ENCODE measurements at places on chromosomes 11 and 22.

DNA sequence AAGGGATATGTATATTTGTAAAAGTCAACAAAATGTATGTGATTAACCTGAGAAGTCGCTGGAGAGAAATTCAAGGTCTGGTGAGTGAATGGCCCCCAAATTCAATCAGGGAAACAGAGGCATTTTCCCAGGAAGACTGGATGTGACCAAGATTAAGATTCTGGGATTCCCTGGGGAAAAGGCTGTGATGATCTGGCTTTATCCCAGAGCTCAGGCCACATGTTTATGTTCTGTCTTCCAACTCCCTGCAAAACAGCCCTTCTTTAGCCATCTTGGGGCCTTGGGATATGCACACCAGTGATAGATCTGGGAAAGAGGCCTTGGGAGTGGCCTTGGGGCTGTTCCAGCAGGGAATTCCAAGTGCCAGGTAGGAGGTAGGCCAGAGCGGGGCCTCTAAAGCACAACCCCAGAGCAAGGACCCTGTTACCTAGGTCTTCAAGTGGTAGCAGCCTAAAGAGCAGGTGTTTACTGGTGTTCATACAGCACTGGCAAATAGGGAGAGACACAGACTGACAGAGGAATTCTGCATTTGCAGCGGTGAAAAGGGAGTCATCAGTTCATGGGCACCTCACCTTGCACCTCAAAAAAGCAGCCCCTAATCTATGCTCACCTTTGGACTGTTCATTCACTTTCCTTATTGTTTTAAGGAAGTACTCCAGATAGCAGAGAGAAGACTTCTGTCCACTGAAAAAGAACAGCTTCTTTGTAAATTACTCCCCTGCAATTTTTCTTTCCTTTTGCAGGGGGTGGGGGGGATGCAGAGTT, 312.4 kb downstream of the BUD13 start:
- no peak for DNase-seq

- no peak for DNase-seq
Observed at GRCh38 chr22:29799217-29799680, 32.1 kb downstream of the UQCR10 start.

- DNase-seq = no peak
Observed at GRCh38 chr11:45091563-45092403, 54.7 kb upstream of the PRDM11 start.

DNA sequence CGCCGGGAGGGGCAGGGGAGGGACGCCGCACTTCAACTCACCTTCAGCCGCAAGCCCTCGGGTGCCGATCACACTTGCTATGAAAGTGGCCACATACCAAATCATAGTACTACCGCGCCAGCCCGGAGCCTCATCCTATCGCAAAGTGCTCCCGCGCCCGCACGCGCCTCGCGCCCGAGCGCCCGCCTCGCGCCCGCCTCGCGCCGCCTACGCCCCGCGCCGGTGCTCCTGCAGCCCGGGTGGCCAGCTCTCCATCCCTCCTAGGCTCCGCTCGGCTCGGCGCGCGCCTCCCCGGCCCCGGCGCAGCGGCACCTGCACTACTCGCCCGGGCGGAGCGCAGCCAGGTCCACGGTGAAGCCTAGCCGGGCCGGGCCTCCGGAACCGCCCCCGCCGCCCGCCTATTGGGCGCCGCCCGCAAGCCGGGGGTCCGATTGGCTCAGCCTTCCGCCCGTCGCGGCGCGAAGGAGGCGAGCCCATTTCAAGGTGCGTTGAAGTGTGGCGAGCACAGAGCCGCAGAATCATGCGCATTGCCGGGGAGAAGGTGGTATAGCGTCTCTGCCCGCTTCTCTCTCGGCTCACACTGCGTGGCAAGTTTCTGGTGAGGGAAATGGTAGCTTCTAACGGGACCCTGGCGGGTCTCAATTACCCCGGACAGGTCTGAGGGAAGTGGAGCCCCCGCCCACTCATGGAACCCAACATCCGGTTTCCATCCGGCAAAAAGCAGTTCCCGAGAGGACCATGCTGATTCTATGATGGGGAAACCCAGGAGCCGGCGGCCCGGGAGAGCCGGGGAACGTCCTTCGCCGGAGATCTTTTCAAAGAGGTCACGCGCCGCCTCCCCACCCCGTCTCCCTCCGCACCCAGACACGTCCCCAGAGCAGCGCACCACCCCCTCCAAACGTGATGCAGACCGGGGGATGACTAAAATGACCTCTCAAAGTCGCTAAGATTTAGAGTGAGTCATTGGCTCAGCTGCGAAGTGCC, at the start of gene IGSF9B:
TSS of gene IGSF9B (minus strand) at position 319 of the 984 bp plus-strand sequence. CDS start at position 105, 214 bp downstream.
- peak; percentile 71 for DNase-seq

- DNase-seq = peak; percentile 51
Observed at GRCh38 chr22:46201059-46201757, 48.9 kb downstream of the CDPF1 start.

DNA sequence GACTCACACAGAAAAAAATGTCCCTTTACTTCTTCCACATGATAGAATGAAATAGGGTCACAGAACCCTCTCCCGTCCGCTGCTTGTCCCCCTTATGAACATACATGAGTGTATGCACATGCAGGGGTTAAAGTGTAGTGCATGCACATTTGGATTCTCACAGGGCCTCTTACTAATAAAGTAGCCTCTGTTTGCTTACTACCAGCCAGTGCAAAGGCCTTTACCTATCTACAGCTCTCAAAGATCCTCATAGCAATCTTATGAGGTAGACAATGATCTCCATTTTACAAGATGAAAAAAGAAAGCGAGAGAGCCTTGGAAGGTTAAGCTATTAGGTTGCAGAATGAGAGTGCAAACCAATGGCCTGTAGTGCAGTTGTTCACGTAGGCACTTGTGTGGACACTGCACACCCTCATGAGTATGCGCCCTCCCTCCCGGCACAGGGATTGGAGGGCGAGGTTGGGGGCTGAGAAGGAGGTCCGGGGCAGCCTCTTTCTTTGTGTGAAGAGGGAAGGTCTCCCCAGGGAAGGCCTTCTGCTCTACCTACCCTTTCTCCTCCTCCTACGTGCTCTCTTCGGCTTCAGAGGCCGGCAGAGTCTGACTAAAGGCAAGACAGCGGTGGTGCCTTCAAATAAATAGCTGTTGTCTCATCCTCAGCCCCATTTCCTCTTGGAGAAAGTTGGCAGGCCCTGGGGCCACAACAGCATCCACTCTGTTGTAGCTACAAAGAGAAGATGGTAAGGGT, 91.3 kb downstream of the CEP164 start:
- no peak for DNase-seq

DNA sequence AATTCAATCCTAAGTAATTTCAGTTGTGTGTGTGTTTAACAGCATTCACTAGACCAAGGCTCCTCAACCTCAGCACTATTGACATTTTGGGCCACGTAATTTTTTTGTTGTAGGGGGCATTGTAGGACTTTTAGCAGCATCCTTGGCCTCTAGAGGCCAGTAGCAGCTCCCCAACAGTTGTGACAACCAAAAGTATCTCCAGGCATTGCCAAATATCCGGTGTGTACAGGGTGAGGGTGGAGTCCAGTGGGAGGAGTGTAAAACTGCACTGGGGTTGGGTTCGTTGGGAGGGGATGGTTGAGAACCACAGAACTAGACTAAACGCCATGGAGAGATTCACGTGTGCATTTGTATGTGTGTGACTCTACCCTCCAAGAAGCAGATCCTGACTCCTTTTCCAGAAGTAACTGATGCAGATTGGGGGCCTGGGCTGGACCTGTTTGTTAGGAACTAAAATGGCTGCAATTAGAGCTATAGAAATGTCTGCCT, 5.9 kb upstream of the PHF21A start:
- peak; percentile 73 for DNase-seq

DNA sequence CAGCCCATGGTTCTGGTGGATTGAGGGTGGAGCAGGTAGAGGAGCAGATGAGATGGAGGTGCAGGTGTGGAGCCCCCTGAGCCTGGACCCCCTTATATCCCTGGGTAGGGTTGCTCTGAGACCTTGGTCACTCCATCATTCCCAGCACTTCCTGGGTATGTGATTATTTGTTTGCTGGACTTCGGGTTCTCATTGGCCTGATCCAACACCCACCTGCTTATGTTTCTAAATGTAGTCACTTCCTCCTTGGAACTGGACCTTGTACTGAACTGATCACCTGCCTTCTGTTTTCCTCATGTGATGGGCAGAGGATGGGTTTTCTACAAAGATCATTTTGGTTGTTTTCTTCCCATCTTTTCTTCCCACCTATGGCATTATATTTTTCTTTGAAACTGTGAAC, at the start of gene KRTAP5-4:
TSS of gene KRTAP5-4 (minus strand) at position 53 of the 400 bp plus-strand sequence. CDS start at position 8, 45 bp downstream.
- DNase-seq = no peak

DNA sequence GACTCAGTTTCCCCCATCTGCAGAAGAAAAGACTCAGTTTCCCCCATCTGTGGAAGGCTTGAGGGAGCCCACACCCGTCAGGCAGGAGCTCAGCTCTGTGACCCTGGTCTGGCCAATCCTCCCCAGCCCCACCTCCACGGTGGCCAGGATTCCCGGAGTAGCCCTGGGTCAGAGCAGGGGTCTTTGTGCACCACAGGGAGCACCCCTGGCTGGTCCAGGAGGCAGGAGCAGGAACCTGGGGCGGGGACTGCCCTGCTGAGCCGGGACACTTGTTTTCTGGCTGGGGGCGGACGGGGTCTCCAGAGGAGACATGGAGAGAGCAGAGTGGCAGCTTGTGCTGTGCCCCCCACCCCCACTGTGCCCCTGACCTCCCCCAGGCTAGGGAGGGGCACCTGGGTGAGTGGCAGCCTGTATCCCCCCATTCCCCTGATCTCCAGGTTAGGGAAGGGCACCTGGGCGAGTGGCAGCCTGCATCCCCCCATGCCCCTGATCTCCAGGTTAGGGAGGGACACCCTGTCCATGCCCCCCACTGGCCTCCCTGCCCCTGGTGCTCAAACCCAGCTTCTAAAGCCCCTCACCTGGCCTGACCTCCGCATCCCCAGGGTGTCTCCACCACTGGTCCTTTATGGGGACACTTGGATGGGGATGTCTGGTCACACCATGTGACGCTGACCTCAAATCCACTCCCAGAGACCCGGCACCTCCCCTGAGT, 18.8 kb downstream of the IL17REL start:
- DNase-seq = no peak

DNA sequence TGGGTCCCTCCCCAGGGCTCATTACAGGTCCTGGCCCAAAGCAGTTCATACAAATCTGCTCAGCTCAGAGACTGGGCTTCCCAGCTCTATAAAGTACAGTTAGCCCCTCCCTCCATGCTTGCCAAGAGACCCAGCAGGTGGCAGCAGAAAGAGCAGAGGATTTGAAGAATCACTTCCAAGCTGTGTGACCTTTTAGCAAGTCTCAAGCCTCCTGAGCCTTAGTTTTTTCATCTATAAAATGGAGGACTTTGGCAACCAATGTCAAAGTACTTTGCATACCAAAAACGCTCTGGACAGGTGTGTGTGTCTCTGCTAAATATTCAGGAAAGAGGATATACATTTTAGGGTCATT, 26.6 kb downstream of the RELT start:
- no peak for DNase-seq

DNA sequence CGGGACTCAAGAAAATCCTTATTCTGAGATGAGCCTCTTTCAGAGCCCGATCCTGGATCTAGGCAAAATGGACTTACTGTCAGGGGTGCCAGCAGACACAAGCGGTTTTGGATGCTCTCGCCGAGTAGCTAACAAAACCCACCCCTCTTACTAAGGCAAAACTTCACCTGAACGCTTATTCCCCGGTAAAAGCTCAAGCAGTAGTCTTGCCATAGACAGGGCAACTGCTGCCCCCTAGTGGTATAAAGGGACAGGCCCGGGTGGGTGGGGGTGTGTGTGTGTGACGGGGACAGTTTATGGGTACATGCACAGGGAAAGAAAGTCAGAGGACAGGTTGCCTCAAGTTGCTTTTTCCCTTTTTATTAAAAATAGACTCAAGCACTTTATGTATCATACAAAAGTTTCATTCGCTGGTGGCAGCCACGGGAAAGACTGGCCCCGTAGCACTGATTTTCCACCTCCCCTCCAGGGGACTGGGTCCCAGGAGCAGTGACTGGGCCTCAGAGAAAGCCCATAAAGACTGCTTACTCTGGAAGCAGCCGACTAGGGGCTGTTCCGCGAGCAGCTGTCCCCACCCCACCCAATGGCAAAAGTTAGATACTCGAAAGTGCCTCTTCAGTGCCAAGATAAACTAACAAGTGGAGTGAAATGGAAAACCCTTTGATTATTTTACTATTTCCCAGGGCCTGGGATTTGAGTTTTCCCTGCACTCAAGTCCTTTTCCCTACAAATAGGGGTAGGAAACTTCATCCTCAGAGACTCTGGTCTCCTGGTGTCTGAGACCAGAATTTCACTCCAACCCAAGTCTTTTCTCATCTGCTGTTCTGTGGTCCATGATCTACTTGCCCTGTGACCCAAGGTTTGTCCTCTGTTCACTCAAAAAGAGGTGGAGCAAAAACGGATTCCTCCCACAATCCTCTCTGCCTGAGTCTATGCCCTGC, 4.7 kb downstream of the YPEL4 start:
- peak; percentile 83 for DNase-seq

GRCh38 chr11:10758957-10759356, 7.9 kb downstream of the CTR9 start:
- DNase-seq = no peak

GRCh38 chr11:64207256-64208085, 950 bp downstream of the FERMT3 start:
- peak; percentile 78 for DNase-seq

GRCh38 chr11:100727410-100727809, 40.3 kb downstream of the ARHGAP42 start:
- no peak for DNase-seq

- DNase-seq = no peak
Observed at GRCh38 chr11:117936973-117937372, 7.8 kb upstream of the TMPRSS13 start.

DNA sequence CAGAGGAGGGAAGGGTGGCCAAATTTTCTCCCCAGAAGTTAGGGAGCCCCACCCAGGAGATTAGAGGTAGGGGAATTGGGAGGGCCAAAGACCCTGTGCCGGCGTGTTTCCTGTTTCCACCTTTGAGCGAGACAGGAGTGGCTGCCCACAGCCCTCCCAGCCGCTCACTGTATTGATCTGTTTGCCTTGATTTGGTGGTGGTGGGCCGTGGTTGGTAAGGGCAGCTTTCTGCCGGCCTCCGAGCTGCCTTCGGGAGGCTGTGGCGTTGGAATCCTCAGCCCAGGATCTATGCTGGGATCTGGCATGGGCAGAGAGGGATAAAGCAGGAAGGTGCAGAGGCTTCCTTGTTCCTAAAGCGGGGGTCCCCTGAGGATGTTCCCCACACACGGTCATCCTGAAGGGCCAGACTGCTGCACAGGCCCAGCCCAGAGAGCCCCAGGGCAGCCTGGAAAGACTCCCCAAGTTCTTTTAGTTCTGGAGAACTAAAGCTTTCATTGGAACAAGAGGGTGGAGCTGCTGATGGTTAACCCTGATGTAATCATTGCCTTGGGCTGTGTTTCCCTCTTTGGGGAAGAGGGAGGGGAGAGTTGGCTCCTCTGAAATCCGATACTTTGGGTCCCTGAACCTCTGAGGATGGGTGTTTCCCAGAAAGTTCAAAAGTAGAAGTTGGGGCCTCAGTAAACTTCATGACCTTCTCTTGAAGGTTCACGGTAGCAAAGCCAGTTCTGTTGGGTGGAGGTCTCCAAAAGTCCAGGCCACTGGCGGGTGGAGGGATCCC, 7.2 kb downstream of the FAM83F start:
- DNase-seq = no peak

- DNase-seq = no peak
Observed at GRCh38 chr11:12755510-12756453, 81.6 kb downstream of the TEAD1 start.

All from immature natural killer cell (primary cell).